Activated naive CD4-positive, alpha-beta T cell treated with anti-CD3 and anti-CD28 coated beads, Interleukin-2, amount 10 ng/mL, durations not matched to agents 7 days and 5 days (primary cell): ENCODE measurements at places on chromosomes 5 and 9.

GRCh38 chr9:68575817-68576216 lies 35.1 kb upstream of the TMEM252 start:
- no peaks in the 10 kb centered on the region for H3K4me1 ChIP-seq
- no peak overlapping the region for H3K4me3 ChIP-seq
- DNase-seq: no peak
- H3K36me3 ChIP-seq: no peaks in the 10 kb centered on the region
- H3K27me3 ChIP-seq: peaks cover 7% of the 10 kb centered on the region

GRCh38 chr5:41863871-41864486 lies 6.2 kb downstream of the OXCT1 start:
- H3K27ac ChIP-seq: no peak overlapping the region
- no peak for DNase-seq
- no peaks in the 10 kb centered on the region for H3K27me3 ChIP-seq
- peaks cover 37% of the 10 kb centered on the region for H3K36me3 ChIP-seq
- peaks cover 55% of the 10 kb centered on the region for H3K4me1 ChIP-seq

DNA sequence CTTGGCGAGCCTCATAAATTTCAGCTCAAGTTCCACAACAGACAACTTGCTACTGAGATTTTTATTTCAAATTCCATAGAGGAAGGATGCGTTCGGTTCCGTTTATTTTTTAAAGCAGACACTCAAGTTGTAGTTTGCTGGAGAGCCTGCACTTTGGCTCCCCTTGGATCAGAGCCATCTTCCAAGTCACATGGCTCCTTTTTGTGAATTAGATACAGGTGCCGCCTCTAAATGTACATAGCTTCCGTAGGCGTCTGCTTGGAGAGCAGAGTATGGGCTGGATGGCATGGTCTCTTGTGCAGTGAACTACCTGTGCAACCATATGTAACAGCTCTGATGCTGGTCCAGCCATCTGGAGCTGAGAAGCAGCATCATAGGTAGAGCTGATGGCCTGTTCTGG lies 73.9 kb upstream of the WWC1 start:
- DNase-seq: no peak
- peaks cover 6% of the 10 kb centered on the region for H3K4me1 ChIP-seq

- peak overlapping the region; percentile 99 for H3K27ac ChIP-seq
- H3K27me3 ChIP-seq: peaks cover 9% of the 10 kb centered on the region
- no peak for DNase-seq
These were observed 1.3 kb downstream of the SEC16A start for GRCh38 chr9:136481558-136481957.

GRCh38 chr5:83265318-83265717 lies 188.0 kb downstream of the XRCC4 start:
- DNase-seq: no peak
- no peak overlapping the region for H3K27ac ChIP-seq
- H3K4me3 ChIP-seq: no peak overlapping the region
- peaks cover 3% of the 10 kb centered on the region for H3K36me3 ChIP-seq

GRCh38 chr9:125747765-125748445 lies 732 bp downstream of the PBX3 start:
- peak; percentile 51 for DNase-seq
- peak overlapping the region; percentile 83 for H3K4me3 ChIP-seq
- peaks cover 19% of the 10 kb centered on the region for H3K27me3 ChIP-seq
- H3K4me1 ChIP-seq: peaks cover 39% of the 10 kb centered on the region
- peak overlapping the region; percentile 82 for H3K27ac ChIP-seq
- H3K36me3 ChIP-seq: peaks cover 16% of the 10 kb centered on the region

GRCh38 chr5:32876791-32877190 lies 165.7 kb downstream of the NPR3 start:
- H3K4me1 ChIP-seq: no peaks in the 10 kb centered on the region
- no peaks in the 10 kb centered on the region for H3K36me3 ChIP-seq
- no peak overlapping the region for H3K27ac ChIP-seq
- no peaks in the 10 kb centered on the region for H3K27me3 ChIP-seq
- no peak overlapping the region for H3K4me3 ChIP-seq

- no peak overlapping the region for H3K4me3 ChIP-seq
- no peak for DNase-seq
- H3K36me3 ChIP-seq: no peaks in the 10 kb centered on the region
- no peak overlapping the region for H3K27ac ChIP-seq
These were observed 41.1 kb downstream of the FAM174A start for GRCh38 chr5:100576217-100576751.

- no peak overlapping the region for H3K4me3 ChIP-seq
- no peak for DNase-seq
- H3K36me3 ChIP-seq: no peaks in the 10 kb centered on the region
- no peaks in the 10 kb centered on the region for H3K27me3 ChIP-seq
These were observed 145.3 kb downstream of the PAPPA start for GRCh38 chr9:116298878-116299391.

GRCh38 chr9:112054916-112055315 lies 120.2 kb downstream of the SUSD1 start:
- H3K36me3 ChIP-seq: peaks cover 34% of the 10 kb centered on the region
- H3K4me3 ChIP-seq: no peak overlapping the region
- H3K27me3 ChIP-seq: no peaks in the 10 kb centered on the region
- DNase-seq: no peak

GRCh38 chr5:159515197-159515596 lies 184.9 kb upstream of the IL12B start:
- no peak for DNase-seq
- no peak overlapping the region for H3K4me3 ChIP-seq
- H3K36me3 ChIP-seq: no peaks in the 10 kb centered on the region
- H3K4me1 ChIP-seq: peaks cover 8% of the 10 kb centered on the region

GRCh38 chr5:39544941-39545340 lies 120.2 kb upstream of the DAB2 start:
- no peaks in the 10 kb centered on the region for H3K4me1 ChIP-seq
- no peak overlapping the region for H3K4me3 ChIP-seq
- no peaks in the 10 kb centered on the region for H3K27me3 ChIP-seq
- DNase-seq: no peak

GRCh38 chr5:56123531-56124243 lies 109.4 kb downstream of the ANKRD55 start:
- no peak overlapping the region for H3K4me3 ChIP-seq
- H3K4me1 ChIP-seq: peaks cover 32% of the 10 kb centered on the region
- no peak for DNase-seq
- H3K27me3 ChIP-seq: no peaks in the 10 kb centered on the region
- peaks cover 45% of the 10 kb centered on the region for H3K36me3 ChIP-seq
- H3K27ac ChIP-seq: no peak overlapping the region

- no peaks in the 10 kb centered on the region for H3K27me3 ChIP-seq
- peaks cover 5% of the 10 kb centered on the region for H3K4me1 ChIP-seq
- H3K4me3 ChIP-seq: no peak overlapping the region
- H3K27ac ChIP-seq: no peak overlapping the region
- DNase-seq: no peak
- H3K36me3 ChIP-seq: no peaks in the 10 kb centered on the region
These were observed 35.3 kb downstream of the THBS4 start for GRCh38 chr5:80070338-80071056.

GRCh38 chr9:17888066-17888465 lies 309.2 kb downstream of the SH3GL2 start:
- H3K27ac ChIP-seq: no peak overlapping the region
- no peaks in the 10 kb centered on the region for H3K4me1 ChIP-seq
- H3K27me3 ChIP-seq: no peaks in the 10 kb centered on the region
- no peak for DNase-seq
- H3K36me3 ChIP-seq: no peaks in the 10 kb centered on the region
- H3K4me3 ChIP-seq: no peak overlapping the region

DNA sequence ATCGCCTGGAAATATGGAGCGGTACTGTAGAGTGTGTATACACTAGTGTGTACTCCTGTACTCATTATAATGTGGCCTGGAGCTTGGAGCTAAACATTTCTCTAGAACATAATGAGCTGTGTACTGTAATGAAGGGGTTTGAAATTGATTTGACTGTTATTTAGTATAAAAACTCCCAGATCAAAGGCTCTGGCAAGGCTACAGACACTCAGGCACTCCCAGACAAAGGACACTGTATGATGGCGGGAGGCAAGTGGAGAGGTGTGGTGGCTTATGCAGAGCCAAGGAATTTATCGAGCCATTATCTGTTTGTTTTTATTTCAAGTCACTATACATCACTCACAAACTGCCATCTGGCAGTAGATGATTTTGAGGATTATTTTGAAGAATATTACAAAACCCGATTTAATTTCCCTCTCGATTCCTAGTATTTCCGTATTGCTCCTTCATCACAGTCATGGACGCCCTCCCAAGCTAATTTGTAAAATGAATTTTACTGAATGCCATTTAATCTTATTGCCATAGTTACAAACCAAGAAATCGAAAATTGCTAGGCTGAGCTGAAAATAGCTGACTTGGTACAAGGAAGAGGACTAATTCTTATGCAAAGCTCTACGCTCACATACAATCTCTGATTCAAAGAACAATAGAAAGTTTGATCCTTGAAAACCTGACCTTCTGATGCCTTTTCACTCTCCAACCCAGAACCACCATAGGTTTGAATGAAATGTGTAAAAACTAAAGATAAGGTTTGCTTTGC lies 240.2 kb upstream of the SEMA6A start:
- H3K27ac ChIP-seq: no peak overlapping the region
- H3K27me3 ChIP-seq: no peaks in the 10 kb centered on the region
- no peak for DNase-seq
- no peaks in the 10 kb centered on the region for H3K36me3 ChIP-seq
- H3K4me1 ChIP-seq: no peaks in the 10 kb centered on the region

DNA sequence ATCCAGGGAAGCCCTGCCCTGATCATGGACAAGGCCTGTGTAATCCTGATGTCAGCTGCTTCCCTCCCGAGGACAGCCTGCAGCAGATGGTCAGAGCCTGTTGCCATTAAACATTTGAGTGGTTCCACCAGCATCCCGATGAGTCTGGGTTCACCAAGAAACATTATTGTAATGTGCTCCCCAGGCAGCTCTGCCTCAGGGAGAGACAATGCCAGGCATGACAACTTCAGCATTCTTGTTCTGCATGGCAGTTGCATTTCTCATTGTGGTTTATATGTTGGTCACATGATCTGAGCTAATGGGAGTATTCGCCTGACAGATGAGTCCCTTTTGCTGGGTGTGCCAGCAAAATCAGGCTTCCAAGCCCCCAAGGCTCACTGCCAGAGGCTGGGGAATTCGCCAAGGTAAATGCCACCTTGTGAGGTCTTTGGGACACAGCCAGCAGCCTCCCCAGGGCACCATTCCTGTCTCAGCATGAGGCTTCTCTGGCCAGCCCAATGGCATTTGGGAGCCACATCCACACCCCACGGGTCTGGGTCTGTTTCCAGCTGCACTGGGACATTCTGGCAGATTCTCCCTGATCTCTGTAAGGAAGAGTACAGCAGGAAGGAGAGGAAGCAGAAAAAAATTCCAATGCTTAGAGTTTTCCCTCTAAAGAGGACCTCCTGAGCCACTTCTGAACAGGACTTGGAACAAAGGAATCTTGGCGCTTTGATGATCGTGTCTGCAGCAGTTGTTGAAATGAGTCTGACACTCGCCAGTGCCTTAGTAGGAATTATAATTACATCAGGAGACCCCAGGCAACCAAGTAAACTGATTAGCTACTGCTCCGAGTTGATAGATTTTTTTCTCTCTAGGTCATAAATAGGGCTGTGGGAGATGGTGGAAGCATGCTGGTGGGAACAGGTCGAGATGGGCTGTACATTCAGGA lies 18.7 kb downstream of the KCNIP1 start:
- DNase-seq: no peak
- H3K4me3 ChIP-seq: no peak overlapping the region
- H3K4me1 ChIP-seq: no peaks in the 10 kb centered on the region
- H3K27ac ChIP-seq: no peak overlapping the region
- peaks cover 15% of the 10 kb centered on the region for H3K27me3 ChIP-seq
- H3K36me3 ChIP-seq: no peaks in the 10 kb centered on the region

DNA sequence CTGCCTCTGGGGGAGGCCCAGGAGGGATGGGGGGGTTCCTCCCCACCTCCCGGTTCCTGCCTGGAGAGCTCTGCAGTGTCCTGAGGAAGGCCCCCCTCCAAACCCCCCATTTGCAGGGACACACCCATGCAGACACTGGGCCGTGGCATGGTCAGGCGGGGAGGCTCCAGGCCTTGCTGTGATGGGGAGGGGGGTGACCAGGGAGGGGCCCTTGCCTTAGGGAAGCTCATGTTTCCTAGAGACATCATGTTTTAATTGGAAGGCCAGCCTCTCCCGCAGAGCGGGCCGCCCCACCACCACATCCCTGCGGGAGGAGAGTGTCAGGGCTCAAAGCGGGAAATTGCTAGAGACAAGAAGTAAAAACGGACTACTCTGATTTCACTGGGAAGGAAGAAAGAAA lies 12.0 kb downstream of the PRRX2 start:
- H3K27ac ChIP-seq: no peak overlapping the region
- H3K4me3 ChIP-seq: no peak overlapping the region
- DNase-seq: no peak
- H3K27me3 ChIP-seq: peaks cover 77% of the 10 kb centered on the region
- no peaks in the 10 kb centered on the region for H3K36me3 ChIP-seq

GRCh38 chr9:121557581-121558447 lies 58.2 kb upstream of the GGTA1 start:
- no peak overlapping the region for H3K4me3 ChIP-seq
- H3K36me3 ChIP-seq: no peaks in the 10 kb centered on the region
- peaks cover 48% of the 10 kb centered on the region for H3K27me3 ChIP-seq
- H3K27ac ChIP-seq: no peak overlapping the region
- peak; percentile 37 for DNase-seq

DNA sequence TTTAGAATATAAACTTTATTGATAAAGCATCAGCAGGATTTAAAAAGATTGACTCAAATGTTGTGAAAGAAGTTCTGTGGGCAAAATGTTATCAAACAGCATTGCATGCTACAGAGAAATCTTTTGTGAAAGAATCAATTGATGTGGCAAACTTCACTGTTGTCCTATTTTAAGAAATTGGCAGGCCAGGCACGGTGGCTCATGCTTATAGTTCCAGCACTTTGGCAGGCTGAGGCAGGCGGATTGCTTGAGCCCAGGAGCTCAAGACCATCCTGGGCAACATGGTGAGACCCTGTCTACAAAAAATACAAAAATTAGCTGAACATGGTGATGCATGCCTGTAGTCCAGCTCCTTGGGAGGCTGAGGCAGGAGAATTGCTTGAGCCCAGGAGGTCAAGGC lies 17.4 kb downstream of the ZBTB43 start:
- no peak overlapping the region for H3K4me3 ChIP-seq
- no peak for DNase-seq
- H3K36me3 ChIP-seq: peaks cover 58% of the 10 kb centered on the region

DNA sequence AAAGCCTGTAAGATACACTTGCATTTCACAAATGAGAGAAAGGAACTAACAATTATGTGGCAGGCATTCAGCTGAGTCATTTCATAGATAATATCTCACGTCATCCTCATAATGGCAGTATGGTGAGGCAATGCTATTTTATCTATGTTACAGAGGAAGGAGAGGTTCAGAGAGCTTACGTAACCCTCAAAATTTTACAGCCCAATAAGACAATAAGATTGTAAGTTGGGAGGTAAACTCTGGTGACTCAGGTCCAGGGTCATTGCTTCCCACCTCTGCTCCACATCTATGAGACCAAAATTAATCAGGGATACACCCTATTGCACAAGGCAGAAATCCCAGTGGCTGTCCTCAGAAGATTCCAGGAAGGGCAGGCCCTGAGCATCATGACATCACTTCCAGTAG lies 309.7 kb downstream of the NSG2 start:
- no peak overlapping the region for H3K4me3 ChIP-seq
- no peaks in the 10 kb centered on the region for H3K4me1 ChIP-seq
- no peaks in the 10 kb centered on the region for H3K36me3 ChIP-seq
- no peak for DNase-seq
- H3K27ac ChIP-seq: no peak overlapping the region
- no peaks in the 10 kb centered on the region for H3K27me3 ChIP-seq
